Stimulated activated CD4-positive, alpha-beta T cell treated with anti-CD3 and anti-CD28 coated beads, Interleukin-1b, Interleukin-23, amount 100 ng/mL, for 1 hour (primary cell): ENCODE measurements at places on chromosomes 7 and 10.

GRCh38 chr10:86300931-86301830 is 65.4 kb downstream of the GRID1 start:
- no peak for DNase-seq

GRCh38 chr10:125050383-125050782 is 108.5 kb downstream of the ZRANB1 start:
- no peak for DNase-seq

- DNase-seq, result no peak
Measured at GRCh38 chr7:66928388-66928787, 7.4 kb downstream of the TMEM248 start.

DNA sequence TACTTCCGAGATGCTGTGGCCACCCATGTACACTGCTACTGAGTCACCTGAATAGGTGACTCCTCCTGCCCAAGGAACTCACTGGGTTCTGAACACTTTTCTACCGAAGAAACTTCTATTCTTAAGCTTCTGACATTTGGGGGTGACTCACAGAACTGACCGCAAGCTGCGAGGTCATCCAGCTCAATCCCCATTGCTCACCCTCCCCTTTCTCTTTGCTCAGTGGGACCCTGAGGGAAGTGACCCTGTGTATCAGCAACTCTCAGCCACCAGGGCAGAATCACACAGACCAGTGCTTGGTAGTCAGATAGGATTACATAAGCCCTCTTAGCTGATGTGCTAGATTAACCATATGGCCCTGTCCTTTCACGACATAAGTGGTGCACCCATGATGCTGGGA is 46.3 kb downstream of the INSYN2A start:
- DNase-seq, result no peak

DNA sequence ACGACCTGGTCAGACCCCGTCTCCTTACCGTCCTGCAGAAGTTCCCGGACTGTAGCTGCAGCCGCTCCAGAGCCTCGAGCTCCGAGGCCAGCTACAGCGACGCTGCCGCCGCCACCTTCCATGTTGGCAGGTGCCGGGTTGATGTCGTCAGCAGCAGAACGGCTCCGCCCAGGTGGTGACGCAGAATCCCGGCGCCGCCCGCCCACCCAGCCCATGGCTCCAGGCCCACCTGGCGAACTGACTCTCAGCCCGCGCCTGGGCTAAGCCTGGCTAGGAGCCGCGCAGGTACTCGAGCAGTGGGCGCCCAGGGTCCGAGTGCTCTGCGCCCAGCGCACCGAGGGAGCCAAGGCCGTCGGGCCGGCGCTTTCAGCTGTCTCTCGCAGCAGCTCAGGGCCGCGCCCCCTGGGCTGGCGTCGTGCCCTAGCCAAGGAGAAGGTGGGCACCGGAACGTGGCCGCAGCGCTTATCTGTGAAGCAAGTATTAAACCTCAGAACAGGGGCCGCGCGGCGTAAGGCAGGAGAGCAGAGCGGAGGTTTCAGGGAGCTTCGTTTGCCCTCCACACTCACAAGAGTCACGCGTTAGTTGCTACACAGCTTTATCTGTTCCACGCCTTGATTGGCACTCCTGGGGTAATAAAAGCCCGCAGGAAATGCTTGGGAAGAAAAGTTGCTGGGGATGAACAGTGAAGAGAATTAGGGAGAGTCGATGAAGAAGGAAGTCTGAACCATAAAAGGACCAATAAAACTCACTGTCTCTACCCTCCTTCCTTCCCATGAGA is at the start of the genes COG5 and DUS4L:
COG5 (minus strand) TSS at position 146 of the 778 bp plus-strand sequence; CDS start at position 122, 24 bp downstream.
DUS4L (plus strand) TSS at position 197 of the 778 bp plus-strand sequence. CDS start 3,100 bp downstream, outside the sequence.
- peak; percentile 73 for DNase-seq

GRCh38 chr7:134589491-134589941 is 40.6 kb downstream of the AKR1B15 start:
- no peak for DNase-seq

GRCh38 chr10:70761727-70762350 is 23.3 kb downstream of the TBATA start:
- no peak for DNase-seq
